ENCODE measurements at places on chromosomes 12 and 14.

DNA sequence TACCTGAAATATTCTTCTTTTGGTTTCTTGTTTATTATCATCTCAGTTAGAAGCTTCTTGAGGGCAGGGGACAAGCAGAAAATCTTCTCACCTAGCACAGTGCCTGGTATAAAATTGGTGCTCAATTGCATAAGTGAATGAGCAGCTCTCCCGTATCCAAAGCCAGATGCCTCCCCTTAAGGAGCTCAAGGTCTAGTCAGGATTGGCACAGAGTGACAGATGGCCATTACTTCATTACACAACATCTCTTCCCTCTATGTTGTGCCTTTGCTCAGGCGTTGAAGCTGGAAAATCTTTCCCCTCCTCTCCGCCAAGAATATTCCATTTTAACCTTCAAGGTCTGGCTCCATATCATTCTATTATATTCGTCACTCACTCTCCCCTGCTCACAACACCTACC is 3.6 kb downstream of the SLC4A8 start:
- no peak for DNase-seq

GRCh38 chr12:68888243-68888642 is 44.7 kb downstream of the CPM start:
- DNase-seq = no peak

DNA sequence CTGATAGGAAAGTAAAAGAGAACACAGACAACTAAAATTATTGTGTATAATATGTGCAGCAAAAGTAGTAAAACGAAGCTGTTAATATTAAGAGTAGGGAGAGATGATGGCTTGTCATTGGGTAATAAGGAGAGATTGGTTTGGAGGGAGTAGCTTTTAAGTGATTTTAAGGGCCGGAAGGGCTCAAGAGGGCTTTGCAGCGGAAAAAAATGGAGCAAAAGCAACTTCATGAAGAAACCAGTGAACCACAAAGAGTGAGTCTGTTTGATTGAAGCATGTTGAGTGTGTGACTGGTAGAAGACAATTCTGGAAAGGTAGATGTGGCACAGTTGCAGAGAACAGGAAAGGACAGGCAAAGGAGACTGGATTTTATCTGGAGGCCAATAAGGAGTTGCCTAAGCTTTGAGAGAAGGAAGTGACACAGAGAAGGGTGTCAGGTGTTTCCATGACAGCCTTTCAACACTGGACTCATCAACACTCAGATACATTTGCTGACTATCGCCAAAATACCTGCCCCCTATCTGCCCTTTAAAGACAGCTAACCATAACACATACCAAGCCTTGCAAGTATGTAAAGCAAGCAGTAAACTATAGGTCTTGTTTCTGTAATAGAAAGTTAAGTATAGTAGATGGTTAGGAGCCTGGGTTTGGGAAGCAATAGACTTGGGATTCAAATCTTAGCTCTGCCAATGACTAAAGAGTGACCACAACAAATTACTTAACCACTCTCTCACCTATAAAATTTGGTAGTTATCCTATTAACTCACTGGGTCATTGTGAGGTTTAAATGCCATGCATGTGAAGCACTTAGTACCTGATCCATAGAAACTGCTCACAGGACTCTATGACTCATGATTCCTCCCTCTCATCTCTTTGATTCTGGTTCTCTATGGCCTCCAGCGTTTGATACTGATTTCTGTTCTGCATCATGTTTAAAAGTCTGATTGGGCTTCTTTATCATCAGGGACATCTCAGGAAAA is 117.3 kb upstream of the LMNTD1 start:
- DNase-seq = no peak

GRCh38 chr12:88743946-88744685 is 163.8 kb upstream of the KITLG start:
- no peak for DNase-seq

DNA sequence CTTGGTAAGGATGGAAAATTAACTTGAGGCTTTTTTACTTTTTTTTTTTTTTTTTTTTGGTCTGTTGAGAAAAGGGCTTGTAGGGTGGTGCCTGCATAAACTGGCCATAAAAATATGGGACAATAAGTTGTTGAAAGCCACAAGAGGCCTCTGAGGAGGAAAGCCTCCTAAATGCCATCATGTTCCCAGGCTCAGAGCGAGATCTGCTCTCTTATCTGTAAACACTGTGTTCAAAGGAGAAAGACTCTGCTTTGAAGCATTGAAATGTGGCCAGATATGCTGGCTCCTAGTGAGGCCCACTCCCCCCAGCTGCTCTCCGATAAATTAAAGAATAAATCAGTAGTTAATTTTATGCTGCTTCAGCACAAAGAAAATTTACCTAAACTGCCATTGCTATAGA is 504.9 kb downstream of the DIO2 start:
- DNase-seq = no peak

- DNase-seq = no peak
Measured at GRCh38 chr12:131330106-131330815, 376.6 kb downstream of the ADGRD1 start.

- DNase-seq = no peak
Measured at GRCh38 chr12:125983784-125984500, 918.7 kb downstream of the AACS start.

DNA sequence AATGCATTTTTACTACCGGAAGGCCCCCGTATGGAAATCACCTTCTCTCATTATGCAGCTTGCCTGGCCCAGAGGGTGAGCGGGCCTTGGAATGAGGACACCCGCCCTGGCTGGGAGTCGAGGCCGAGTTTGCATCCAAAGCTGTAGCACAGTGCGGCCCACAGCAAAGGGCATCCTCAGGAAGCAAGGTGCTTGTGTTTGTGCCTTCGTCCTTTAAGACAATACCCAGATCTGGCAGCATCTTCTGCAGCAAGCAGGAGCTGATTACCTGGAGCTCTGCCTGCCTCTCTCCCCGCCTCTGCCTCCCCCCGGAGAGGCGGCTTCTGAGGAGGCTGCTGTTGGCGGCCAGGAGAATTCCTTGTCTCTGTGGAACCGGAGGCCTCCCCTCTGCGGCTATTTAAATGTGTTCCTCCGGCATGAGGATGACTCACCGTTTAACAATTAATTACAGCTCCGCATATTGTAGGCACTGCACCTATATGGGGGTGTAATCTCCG is 145.3 kb downstream of the CACNA1C start:
- no peak for DNase-seq

GRCh38 chr14:40685764-40686163 is 920.9 kb upstream of the LRFN5 start:
- no peak for DNase-seq

GRCh38 chr14:88955455-88955854 is 131.0 kb downstream of the TTC8 start:
- no peak for DNase-seq

GRCh38 chr12:26126340-26127284 is 1.8 kb upstream of the BHLHE41 start:
- no peak for DNase-seq

- no peak for DNase-seq
Measured at GRCh38 chr14:87233266-87233665, 759.7 kb downstream of the GALC start.

- DNase-seq = no peak
Measured at GRCh38 chr12:291153-291723, 28.6 kb upstream of the SLC6A13 start.

GRCh38 chr12:92650228-92650822 is 52.5 kb upstream of the PLEKHG7 start:
- DNase-seq = no peak

- DNase-seq = no peak
Measured at GRCh38 chr12:70890895-70891832, 29.4 kb downstream of the PTPRR start.

DNA sequence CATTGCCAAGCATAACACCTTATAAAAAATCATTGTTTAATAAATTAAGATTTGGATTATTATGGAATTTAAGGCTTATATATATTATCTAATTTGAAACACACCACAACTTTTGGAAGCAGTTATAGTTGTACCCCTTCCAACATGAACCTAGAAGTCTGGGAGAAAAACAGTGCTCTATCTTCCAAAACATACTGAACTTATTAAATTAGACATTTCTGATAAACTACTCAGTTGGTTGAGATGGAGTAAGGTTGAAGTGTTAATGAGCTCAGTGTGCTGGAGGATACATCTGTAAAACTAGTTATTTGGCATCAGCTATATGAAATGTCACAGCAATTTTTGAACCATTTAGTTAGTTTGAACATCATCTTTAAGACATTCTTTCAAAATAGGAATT is 227.4 kb downstream of the ALX1 start:
- DNase-seq = no peak

DNA sequence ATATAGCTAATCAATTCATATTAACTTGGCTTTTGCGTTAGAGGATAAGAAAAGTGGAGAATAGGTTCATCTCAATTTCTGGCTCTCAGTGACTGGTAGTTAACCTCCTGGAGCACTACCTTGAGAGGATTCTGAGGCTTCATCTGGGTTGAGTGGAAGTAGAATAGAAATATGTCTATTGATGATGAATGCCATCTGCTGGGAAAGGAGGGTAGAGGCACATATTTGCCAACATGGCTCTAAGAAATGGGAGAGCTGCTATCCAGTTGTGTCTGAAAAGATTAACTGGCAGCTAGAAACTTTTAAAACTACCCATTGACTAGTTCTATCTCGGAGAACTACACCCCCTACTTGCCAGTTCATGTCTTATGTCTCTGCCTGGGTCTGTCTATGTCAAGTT is 530.1 kb downstream of the NRXN3 start:
- no peak for DNase-seq

- no peak for DNase-seq
Measured at GRCh38 chr12:105227879-105228278, 8.1 kb downstream of the APPL2 start.
